ENCODE measurements at places on chromosomes 7 and 10.

DNA sequence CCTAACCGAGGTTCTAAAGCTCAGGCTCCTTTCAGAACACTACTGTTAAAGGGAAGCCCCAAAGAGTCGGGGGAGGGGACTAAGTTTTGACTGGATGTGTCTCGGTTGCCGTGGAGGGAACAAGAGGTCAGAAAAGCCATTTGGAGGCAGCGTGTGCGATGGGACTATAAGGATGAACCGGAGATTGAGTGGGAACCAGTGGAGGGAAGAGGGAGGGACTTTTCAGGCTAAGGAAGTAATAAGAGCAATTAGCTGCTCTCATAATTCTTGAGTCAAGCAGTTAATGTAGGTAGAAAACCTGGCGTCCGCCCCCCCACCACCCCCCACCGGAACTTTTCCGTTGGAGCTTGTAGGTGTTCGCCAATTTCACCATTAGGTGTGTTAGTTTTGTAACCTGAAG is 491 bp upstream of the AKAP9 start:
- DNase-seq: peak; percentile 72

GRCh38 chr10:126196281-126196680 is 192.0 kb downstream of the ADAM12 start:
- no peak for DNase-seq

GRCh38 chr10:98312349-98312748 is 44.4 kb upstream of the LOXL4 start:
- no peak for DNase-seq

DNA sequence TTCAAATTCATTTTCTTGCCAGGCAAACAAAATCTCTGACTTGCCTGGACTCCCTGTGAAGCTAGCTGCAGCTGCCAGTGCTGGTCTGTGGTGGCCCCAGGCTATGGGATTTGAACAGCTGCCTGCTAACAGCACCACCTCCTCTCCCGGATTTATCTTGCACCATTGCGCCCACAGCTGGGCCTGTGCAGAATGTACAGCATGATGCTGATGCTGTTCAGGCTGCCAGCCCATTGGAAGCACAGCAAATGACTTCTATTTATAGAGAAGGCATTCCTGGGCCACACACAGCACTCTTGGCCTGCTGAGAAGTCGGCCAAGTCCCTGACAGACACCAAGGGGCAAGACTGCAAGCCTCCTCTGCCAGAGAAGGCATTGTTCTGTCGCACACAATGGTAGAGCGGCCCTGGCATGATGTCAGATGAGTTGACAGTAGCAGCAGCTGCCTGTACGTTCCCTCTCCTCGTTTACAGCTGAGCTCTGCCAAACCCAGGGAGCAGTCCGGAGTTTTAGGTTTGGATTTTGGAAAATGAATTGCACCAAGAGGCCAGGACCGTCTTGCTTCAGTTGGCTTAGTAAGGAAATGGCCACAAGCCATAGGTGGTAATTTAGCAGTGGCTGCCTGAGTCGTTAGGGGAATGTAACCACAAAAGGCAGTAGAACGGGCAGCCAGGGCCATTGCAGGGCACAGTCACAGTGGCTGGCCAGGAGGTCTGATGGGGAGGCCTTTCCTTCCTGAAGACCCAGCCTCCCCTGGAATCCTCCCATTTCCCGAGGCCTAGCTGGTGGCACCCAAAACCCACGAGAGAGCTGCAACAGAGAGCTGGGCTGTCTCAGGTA is 38.5 kb downstream of the MTURN start:
- DNase-seq: peak; percentile 83

GRCh38 chr10:111077479-111077784 is 603 bp downstream of the ADRA2A start:
- DNase-seq: no peak

DNA sequence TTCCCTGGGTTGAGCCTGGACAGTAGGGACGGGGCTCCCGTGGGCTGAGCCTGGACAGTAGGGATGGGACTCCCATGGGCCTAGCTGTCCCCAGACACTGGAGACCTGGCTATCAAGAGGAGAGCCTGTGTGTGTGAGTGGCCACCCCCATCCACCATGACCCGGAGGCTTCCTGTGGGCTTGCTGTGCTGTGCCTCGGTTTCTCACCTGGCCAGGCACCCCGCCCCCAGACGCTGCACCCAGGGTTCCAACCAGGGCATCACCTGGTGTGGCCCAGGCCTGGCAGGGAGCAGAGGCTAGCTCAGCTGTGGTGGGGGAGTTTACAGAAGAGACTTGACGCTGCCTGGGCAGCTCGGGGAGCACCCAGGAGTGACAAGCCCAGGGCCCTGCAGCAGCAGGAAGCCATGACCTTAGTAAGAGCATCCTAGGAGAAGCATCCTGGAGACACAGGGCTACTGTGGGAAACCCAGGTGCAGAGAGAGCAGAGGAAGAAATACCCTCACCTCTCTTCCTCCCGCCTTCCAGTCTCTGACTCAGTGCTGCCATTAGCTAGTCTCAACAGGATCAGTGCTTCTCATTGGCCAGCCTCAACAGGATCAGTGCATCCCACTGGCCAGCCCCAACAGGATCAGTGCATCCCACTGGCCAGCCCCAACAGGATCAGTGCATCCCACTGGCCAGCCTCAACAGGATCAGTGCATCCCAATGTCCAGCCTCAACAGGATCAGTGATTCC is 61.0 kb downstream of the PDGFA start:
- DNase-seq: no peak

- no peak for DNase-seq
Observed at GRCh38 chr10:88592381-88592780, 5.8 kb downstream of the LIPJ start.

GRCh38 chr10:69214666-69215131 is 5.4 kb upstream of the HKDC1 start:
- DNase-seq: no peak

- no peak for DNase-seq
Observed at GRCh38 chr7:37411444-37412034, 37.1 kb downstream of the ELMO1 start.

DNA sequence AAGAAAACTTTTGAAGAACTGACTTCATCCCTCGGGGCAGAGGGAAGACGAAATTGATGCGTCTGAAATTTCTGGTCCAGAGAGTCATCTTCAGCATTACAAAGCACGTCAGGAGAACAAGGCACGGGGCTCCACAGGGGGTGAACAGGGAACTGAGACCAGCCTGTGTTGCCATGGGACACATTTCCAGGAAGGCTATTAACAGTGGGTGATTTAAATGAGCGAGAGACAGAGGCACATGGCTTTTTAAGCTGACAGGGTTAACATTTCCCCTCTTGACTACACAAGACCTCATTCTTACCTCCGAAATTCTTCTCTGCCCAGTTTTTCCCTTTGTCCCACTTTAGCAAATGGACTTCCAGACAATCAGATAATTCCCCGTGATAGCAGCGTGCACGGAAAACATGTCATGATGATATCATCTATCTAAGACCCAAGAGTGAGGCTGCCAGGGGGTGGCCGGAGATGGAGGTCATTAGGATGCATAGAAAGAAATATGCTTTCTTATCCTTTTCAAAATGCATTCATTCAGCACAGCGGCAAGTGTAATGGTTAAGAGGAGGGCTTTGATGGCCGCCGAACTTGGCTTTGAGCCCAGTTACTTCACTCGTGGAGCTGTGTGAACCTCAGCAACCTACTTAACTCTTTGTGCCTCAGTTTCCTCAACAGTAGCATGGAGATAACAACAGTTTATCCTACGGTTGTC is 248.0 kb downstream of the PRPF18 start:
- no peak for DNase-seq

GRCh38 chr7:48108959-48109847 is 20.1 kb downstream of the UPP1 start:
- no peak for DNase-seq

DNA sequence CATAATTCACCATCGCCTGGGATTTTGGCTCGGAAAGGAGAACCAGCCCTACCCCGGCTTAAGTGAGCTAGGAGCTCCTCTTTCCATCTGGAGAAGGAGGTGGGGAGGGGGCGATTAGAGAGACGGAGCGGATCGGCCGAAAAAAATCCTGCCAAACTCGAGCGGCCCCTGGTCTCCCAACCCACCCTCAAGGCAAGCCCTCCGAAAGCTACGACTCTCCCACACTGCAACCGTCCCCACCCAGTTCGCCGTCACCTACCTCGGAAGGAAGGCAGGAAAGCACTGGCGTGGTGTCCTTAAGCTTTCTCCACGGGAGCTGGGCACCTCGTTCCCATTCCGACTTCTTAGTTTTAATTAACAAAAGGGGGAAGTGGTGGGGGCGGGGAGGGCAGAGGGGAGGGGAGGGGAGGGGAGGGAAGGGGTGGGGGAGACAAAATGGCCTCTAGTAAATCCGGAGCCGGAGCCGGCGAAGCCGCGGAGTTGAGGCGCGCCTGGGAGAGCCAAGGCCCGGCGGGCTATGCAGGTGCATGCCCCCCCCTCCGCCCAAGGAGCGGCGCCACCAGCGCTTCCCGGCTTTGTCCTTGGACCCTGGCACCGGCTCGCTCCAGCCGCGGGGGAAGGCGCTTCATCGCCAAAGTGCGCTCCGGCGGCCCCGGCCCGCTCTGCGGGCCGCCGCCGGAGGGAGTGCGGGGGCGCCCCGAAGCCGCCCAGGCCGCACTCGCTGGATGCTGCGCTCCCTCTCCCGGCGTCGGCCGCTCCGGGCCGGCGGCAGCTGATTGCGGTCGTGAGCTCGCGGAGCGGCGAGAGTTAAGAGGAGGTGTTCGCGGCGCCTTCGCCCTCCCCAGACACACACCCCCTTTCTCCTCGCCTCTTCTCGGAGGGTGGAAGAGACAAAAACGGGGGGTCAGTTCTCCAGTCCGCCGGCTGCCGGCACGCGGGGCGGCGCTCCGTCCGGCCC is at the start of gene LRRC4:
Gene LRRC4 (minus strand): TSS at position 784 of the 958 bp plus-strand sequence. CDS start 797 bp downstream, outside the sequence.
- no peak for DNase-seq

DNA sequence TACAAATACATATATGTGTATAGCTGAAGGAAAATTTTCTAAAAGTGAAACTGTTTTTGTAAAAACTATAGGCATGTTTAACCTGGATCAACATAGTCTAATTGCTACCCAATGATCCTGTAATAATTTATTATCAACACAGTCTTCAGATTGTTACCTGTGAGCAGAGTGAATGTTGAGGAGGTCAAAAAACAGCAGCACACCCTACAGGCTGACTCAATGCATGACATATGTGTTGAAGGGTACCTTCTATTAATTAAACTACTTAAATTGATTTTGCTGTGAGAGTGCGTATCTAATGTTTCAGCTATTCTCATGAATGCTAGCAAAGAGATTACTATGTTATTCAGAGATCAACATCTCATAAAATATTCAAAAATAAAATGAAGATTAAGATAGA is 411.4 kb downstream of the TNS3 start:
- DNase-seq: no peak

DNA sequence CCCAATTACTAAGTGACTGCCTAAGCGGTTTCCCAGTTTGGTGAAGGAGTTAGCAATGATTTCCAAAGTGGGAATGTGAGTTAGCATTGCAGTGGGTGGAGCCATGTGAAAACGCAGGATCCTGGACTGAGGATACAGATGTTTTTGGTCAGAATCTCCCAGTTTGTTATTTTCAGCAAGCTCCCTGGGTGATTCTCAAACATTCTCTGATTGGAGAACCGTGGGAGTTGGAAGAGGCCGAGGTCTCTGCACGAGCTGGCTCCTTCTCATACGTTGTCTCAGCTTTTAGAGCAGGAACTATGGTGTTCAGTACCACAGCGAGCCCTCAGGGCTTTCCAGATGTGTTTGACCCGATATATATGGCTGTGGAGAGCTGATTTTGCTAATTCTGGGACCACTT is 396.5 kb upstream of the NPVF start:
- no peak for DNase-seq

DNA sequence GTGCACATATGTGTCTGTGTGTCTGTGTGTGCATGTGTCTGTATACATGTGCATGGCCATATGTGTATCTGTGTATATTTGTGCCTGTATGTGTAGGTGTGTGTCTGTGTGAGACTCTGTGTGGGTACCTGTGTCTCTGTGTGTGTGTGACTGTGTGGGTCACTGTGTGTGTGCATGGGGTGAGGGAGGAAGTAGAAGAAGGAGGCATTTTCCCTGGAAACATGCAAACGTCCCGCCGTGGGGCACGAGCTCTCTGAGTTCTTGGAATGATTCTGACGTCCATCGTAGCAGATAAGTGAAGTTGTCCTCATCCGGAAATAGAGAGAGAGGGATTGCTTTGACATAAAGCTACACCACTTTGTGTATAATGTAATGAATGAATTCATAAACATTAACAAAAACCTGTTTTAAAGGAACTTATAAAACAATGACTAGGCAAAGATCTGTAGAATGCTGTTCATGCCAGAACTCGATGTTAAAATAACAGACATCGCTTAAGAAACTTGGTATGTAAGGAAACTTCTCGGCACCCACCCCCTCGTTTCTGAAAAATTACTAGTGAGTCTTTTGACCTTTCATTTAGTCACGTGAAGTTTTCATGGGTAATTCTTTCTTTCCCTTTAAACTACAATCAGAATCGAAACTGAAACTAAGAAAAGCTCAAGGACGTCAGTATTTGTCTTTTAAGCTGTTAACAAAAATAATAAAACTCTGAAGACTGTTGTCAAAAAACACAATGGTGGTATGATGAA is 43.6 kb upstream of the KLF6 start:
- DNase-seq: no peak

- no peak for DNase-seq
Observed at GRCh38 chr7:156554488-156554887, 86.1 kb upstream of the RNF32 start.

GRCh38 chr10:63799521-63800300 is 278.5 kb downstream of the REEP3 start:
- no peak for DNase-seq

GRCh38 chr7:47186316-47186715 is 395.6 kb downstream of the TNS3 start:
- DNase-seq: no peak

DNA sequence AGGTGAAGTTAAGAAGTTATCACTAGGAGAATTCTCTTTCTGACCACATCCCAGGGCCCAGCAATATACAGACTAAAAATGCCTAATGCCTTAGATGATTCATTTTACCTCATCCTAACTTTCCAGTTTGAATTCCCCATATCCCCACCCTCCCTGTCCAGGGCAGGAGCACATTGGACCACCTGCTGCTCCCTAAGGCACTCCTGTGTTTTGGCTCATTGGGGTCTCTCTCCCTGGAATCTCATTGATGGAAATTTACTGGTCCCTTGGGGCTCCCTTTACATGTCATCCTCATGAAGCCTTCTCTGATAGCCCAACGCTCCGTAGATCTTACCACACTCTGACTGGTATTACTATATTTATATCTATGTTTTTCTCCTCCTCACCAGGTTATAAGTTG is 2.7 kb downstream of the IL2RA start:
- DNase-seq: no peak

- DNase-seq: no peak
Observed at GRCh38 chr7:85165263-85165662, 21.6 kb downstream of the SEMA3D start.

DNA sequence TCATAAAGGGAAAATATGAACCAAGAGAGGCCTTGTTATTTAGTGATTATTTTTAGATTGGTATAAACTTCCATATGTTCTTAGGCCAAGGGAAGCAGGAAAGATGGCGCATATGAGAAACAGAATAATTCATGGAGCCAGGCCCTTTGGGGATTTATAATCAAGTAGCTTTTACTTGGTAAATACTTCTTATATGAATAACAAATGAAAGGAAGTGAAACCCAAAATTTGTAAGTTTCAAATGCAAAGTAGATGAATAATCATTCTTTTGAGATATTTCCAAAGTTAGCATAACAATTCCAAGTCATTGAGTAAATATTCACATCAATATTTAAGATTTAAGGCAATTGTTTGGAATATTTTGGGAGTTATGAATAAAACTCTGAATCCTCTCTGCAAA is 13.9 kb upstream of the OPTN start:
- DNase-seq: no peak

GRCh38 chr7:32126843-32127242 is 56.6 kb upstream of the PDE1C start:
- no peak for DNase-seq

All from NCI-H526 (cell line).